ENCODE measurements at places on chromosomes 1 and 21.

DNA sequence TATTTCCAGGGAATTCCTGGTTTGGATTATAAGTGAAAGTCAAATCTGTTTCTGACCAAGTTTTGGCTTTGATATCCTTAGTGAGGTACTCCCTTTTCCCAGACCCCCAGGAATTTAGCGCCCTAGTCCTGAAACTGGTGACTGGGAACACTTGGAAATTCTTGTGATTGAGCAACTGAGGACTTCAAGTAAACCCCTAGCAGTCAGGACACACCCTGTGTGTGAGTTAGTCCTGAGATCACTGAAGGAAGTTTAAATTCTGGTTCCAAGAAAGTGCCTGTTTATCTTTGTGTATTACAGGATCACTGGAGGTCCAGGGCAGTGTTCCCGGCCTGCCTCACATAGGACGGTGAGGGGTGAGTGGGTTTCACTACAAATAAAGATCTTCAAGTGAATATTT is 95.1 kb upstream of the F3 start:
- no peak for DNase-seq

GRCh38 chr21:45964649-45965048 is 16.9 kb upstream of the COL6A1 start:
- DNase-seq, result no peak

DNA sequence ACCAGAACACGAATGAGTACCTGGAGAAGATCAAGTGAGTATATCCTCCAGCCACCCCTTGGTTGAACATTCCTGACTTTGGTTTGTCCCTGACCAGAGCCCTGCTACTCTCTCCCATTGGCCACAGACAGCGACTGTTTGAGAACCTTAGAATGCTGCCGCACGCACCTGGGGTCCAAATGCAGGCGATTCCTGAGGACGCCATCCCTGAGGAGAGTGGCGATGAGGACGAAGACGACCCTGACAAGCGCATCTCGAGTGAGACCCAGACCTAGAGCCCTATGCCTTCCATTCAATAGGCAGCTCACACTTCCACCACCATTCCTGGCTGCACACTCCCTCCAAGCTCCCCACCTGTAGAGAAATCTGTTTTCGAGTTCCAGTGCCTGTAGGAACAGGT is 4.5 kb downstream of the MARCKSL1 start:
- no peak for DNase-seq

DNA sequence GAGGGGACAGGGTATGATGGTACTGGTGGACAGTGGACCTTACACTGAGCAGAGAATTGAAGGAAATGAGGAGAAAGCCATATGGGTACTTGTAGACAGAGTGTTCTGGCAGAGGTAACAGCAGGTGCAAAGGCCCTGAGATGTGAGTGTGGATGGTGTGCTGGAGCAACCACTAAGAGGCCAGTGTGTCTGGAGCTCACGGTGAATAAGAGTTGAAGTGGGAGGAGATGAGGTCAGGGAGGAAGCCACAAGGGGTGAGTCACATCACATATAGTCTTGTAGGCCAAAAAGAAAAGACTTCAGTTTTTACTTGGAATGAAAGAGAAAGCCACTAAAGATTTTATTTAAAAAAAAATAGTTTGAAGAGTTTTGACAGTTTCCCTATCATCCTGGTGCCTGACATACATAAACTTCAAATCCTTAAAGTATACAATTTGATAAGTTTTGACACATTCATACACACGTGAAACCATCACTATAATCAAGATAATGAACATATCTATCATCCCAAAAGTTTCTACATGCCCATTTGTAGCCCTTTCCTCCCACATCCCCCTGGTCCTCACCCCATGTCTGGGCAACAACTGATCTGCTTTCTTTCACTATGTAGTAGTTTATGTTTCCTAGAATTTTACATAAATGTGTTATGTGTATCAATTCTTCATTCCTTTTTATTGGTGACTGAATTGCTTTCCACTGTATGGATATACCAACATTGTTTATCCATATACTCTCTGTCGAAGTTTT is 148.4 kb downstream of the GPATCH2 start:
- peak; percentile 82 for DNase-seq

DNA sequence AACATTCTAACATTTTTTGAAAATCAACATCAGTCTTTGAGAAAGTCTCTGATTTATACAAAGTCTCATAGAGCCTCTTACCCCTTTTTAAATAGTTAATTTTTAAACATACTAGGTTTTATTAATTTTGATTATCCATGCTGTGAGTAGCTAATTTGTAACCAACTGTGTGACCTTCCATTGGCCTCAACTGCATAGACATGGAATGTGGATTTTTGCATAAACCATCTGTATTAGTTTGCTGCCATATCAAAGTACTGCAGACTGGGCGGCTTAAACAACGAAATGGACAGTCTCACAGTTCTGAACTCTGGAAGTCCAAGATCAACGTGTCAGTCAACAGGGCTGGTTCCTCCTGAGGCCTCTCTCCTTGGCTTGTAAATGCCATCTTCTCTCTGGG is 89.2 kb upstream of the AJAP1 start:
- no peak for DNase-seq

- DNase-seq, result no peak
Measured at GRCh38 chr1:212595229-212595628, 13.3 kb upstream of the ATF3 start.

- DNase-seq, result no peak
Measured at GRCh38 chr1:115062542-115063004, 26.7 kb downstream of the TSPAN2 start.

GRCh38 chr21:43939443-43940328 is 72.4 kb upstream of the TRAPPC10 start:
- no peak for DNase-seq

DNA sequence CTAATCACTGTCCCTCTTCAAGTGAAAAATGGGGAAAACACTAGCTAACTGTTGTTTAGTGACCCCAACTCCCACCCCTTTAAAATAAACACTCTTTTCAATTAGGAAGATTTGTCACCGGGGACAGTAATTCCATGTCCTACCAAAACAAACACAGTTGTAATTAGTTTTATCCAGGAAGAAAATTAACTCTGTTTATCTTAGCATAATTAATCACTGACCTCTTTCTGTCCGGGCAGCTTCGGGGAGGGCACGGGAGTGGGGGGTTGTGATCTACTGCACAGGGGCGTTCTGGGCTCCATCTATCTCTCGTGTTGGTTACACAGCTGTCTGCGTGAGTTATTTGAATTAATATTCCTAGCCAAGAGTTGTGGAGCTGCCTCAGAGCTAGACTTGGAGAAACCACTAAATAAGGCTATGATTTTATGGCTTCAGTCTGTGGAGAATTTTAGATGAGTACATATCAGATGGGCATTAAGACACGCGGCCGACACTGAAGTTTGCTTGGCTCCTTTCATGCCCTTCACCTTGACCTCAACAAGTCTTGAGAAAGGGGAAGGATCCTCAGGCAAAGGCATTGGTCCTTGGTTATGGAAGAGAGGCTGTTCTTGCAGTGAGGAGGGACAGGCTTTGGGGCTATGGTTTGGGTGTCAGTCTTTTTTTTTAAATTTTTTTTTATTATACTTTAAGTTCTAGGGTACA is 102.0 kb upstream of the TRABD2B start:
- DNase-seq, result no peak

DNA sequence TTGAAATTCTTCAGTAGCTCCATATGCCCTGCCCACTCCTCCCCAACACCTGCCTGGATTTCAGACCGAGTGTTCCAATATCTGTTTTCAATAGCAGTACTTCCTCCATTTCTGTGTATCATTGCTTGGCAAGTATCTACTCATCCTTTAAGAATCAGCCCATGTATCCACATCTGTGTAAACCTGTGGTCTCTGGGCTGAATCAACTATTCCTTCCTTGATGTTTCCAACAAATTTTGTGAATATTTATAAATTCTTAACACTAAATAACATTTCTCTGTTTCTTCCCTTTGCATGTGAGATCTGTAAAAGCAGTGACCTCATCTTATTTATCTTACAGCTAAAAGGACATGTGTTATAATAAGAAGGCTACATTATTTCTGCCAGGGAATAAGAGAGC is 26.0 kb upstream of the UAP1 start:
- DNase-seq, result no peak

DNA sequence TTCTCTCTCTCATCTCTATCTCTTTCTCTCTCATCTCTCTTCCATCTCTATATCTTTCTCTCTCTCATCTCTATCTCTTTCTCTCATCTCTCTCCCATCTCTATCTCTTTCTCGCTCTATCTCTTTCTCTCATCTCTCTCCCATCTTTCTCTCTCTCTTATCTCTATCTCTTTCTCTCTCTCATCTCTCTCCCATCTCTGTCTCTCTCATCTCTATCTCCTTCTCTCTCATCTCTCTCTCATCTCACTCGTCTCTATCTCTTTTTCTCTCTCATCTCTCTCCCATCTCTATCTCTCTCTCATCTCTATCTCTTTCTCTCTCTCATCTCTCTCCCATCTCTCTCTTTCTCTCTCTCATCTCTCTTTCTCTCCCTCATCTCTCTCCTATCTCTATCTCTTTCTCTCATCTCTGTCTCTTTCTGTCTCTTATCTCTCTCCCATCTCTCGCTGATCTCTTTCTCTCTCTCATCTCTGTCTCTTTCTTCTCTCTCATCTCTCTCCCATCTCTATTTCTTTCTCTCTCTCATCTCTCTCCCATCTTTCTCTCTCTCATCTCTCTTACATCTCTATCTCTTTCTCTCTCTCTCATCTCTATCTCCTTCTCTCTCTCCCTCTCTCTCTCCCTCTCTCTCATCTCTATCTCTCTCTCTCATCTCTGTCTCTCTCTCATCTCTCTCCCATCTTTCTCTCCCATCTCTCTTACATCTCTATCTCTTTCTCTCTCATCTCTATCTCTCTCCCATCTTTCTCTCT is 388.7 kb downstream of the NPHP4 start:
- no peak for DNase-seq

DNA sequence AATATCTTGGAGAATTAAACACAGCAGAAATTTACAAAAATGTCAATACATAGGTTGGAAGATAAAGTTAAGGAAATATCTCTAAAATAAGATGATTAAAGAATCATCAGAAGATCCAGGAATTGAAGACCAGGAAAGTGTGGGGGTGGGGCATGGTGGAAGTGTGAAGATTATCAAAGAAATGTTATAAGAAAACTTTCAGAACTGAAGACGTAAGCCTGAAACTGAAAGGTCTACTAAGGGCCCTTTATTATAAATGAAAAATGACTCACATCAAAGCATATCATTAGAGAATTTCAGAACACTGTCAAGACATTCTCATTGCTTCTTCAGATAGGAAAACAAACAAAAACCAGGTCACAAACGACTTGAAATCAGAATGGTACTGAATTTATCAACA is 92.4 kb upstream of the DPT start:
- no peak for DNase-seq

DNA sequence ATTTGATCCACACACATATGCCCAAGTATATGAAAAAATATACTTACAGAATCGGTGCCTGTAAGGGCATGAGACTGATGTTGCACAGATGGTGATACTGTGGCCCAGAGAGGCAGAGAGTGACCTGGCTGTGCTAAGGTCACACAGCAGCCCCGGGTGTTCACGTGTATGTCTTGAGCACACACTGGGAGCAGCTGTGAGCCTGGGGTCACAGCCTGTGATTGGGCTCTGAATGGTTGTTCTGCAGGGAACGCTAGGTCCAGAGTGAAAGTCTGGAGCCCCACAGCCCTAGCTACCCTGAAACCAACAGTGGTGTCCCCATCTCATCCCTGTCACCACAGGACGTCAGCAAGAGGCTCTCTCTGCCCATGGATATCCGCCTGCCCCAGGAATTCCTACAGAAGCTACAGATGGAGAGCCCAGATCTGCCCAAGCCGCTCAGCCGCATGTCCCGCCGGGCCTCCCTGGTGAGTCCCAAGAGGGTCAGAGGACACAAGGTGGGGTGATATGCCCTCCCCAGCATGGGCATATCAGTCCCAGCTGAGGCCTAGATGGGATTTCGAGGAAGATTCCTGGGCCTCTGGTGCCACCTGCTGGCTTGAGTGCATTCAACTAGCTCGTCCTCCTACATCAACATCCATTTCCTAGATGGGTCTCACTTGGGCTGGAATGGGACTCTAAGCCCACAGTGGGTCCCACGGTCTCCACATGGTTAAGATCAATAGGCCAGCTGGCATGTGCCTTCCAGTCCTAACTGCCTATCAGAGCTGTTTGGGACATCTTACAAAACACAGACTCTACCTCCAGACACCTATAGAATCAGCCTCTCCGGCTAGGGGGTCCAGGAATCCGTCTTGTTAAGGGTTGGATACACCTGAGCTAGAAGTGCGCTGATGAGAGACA is 19.7 kb downstream of the CDK18 start:
- peak; percentile 69 for DNase-seq

GRCh38 chr1:17920881-17921640 is 165.9 kb downstream of the ACTL8 start:
- DNase-seq, result no peak

DNA sequence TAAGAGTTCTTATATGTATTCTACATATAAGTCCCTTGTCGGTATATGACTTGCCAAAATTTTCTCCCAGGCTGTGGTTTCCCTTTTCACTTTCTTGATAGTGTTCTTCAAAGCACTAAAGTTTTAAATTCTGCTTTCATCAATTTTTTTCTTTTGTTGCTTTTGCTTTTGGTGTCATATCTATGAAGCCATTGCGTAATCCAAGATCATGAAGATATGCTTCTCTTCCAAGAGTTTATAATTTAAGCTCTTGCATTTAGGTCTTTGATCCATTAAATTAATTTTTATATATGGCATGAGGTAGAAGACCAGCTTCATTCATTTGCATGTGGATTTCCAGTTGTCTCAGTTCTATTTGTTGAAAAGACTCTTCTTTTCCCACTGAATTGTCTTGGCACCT is 22.2 kb downstream of the DESI2 start:
- DNase-seq, result no peak

- DNase-seq, result no peak
Measured at GRCh38 chr1:27873671-27874384, 1.5 kb downstream of the THEMIS2 start.

DNA sequence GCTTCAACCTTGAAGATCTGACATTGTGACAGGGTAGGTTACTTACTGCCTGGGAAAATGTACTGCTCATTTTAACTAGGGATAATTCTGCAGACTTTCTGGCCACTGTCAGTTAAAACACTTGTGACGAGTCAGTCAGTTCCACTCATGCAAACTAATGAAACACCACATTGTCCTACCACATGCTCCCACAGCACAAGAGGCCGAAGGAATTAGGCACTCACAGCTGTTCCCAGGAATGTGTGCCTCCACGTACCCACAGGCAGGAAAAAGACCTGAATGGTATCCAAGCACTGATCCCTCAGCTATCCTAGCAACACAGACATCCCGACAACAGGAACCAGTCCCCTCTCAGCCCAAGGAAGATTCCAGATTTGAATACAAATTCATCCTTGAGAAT is 12.3 kb downstream of the BCAR3 start:
- DNase-seq, result no peak

GRCh38 chr21:38843379-38843778 is 37.6 kb downstream of the ETS2 start:
- DNase-seq, result no peak

DNA sequence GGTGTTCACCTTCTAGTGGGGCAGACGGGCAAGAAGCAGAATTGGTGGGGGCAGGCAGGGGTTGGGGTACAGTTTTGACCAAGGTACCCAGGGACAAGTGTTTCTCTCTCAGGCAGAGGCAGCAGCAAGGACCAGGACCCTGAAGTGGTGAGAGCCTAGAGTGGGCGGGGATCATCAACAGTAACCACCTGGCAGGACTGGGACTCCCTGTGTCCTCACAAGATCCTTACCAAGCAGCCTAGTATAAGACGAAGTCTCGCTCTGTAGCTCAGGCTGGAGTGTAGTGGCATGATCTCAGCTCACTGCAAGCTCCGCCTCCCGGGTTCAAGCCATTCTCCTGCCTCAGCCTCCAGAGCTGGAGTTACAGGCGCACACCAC is 3.2 kb upstream of the NADK start:
- DNase-seq, result no peak

All from RKO (cell line).